ENCODE measurements at places on chromosomes 13 and 19.
A peak's percentile ranks its signal among the peaks of the same experiment; 100 is the strongest.

- no peak for DNase-seq
These were observed 35.1 kb downstream of the IL17D start for GRCh38 chr13:20738616-20739015.

- DNase-seq = no peak
These were observed 1.6 kb downstream of the RNASEH2B start for GRCh38 chr13:50911081-50911631.

DNA sequence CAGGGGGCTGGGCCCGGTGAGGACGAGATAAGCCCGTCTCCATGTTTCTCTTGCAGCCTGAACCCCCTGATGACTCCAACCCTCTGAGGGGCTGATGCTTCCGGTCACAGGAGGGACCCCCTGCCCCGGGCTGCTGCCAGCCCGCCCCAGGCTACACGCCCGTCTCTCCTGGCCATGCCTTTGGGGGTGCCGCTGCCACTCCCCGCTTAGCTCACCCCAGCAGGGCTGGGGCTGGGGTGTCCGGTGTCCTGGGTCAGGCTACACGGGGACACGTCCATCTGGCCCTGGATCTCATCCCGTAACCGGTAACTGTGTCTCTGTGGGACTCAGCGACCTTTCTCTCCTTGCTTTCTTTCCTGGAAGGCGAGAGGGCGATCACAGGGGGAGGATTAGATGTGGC, 40.8 kb downstream of the GADD45B start:
- no peak for DNase-seq

- peak; percentile 63 for DNase-seq
These were observed 48.6 kb downstream of the PEPD start for GRCh38 chr19:33472691-33473652.

DNA sequence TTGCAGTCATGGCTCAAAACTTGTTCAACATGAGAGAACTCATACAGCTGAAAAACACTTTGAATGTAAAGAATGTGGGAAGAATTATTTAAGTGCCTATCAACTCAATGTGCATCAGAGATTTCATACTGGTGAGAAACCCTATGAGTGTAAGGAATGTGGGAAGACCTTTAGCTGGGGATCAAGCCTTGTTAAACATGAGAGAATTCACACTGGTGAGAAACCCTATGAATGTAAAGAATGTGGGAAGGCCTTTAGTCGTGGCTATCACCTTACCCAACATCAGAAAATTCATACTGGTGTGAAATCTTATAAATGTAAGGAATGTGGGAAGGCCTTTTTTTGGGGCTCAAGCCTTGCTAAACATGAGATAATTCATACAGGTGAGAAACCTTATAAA, 20.1 kb downstream of the ZNF283 start:
- no peak for DNase-seq

DNA sequence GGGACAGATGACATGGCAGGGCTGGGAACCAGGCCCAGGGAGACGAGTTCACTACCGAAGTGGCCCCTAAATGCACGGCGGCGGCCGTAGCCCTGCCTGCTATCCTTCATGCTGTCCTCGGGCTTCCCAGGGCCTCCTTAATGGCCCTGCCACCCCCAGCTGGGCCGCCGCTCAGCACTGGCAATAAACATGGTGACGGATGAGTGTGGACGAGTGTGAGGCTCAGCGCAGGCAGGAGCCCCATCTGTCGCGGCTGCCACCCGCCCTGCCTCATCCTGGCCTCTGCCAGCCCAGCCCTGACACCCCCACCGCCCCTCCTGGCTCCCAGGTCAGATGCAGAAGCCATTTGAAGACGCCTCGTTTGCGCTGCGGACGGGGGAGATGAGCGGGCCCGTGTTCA, 13.6 kb downstream of the PIN1 start:
- DNase-seq = no peak

DNA sequence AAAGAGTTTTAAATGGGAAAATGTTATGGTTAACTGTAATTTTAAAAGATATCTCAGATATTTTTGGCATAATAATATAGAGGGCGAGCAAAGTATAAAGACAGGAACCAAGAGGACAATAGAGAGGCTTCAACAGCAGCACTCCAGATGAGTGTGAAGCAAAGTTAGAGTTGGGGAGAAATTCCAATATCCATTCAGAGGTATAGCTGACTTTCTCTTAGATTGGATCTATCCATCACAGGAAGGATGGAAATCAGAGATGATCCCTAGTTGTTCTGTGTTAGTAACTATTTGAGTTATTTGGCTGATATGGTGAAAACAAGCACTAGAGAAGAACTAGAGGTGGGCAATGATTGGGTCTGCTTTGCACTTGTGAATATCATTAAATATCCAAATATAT, 786.0 kb upstream of the KLHL1 start:
- no peak for DNase-seq

- no peak for DNase-seq
These were observed 6.4 kb downstream of the METTL21C start for GRCh38 chr13:102688306-102688973.

- DNase-seq = no peak
These were observed 3.1 kb upstream of the NKPD1 start for GRCh38 chr19:45163751-45164460.

Measured in AG09319 (cell line).